NCI-H2081 (cell line): ENCODE measurements at places on chromosomes 7 and 10.

- DNase-seq: no peak
These were observed 104.1 kb upstream of the PCBD1 start for GRCh38 chr10:70992436-70992835.

DNA sequence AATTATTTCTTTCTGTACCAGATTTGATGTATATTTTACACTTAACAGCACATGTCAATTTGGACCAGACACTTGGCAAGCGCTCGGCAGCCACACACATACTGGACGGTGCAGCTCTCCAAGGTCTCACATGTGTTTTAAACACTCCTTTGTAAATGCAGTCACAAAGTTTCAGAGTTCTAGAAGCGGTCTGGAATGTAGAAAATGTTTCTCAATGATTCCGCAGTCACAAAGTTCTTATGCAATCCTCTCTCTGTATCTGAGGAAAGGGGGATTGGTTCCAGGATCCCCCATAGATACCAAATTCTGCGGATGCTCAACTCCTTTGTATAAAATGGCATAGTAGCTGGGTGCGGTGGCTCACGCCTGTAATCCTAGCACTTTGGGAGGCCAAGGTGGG lies 253.0 kb upstream of the GRB10 start:
- DNase-seq: no peak

DNA sequence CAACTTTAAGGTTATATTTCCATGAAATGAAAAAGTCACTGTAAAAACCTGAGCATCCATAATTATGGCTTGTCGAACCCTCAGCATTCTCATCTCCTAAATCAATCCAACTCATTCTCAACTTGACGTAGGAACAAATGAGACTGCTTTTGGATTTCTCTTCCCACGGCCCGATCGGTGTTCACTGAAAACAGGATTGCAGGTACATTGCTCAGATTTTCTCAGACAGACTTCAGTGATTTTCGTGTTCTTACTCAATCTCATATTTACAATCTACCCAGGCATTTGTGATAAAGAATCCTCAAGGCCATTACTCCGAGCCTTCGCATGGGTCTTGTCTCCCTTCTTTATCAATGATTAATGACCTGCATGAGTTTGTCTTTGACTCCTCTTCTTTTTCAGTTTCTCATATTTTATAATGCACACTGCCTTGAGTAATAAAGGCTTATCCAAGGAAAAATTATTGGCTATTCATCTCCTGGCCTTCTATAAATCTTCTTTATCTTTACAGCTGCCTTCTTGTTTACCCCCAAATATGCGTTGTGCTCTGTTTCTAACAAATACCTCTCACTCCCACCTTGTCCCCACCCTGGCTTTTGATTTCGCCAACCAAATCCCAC lies 90.4 kb upstream of the MYO3A start:
- no peak for DNase-seq

- no peak for DNase-seq
These were observed 897.8 kb downstream of the CNTNAP2 start for GRCh38 chr7:147014286-147014955.

GRCh38 chr10:23448802-23449570 lies 10.1 kb downstream of the OTUD1 start:
- DNase-seq: no peak

DNA sequence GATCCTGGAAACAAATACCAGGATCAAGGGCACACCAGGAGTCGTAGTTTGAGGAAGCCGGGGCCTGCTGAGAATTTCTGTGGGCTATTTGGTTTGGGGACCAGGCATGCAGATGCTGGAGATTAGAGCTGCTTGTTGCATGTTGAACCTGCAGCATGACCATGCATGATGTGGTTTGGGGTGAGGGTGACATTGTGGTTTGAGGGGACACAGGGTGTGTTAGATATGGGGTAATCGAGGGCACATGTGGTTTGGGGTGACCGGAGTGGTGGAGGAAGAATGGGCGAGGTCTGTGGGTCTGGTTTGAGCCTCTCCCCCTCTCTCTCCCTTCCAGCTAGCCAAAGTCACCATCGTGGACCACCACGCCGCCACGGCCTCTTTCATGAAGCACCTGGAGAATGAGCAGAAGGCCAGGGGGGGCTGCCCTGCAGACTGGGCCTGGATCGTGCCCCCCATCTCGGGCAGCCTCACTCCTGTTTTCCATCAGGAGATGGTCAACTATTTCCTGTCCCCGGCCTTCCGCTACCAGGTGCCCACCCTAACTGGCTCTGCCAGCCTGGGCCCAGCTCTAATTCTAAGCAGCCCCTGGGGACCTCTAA lies 10.2 kb downstream of the NOS3 start:
- no peak for DNase-seq

DNA sequence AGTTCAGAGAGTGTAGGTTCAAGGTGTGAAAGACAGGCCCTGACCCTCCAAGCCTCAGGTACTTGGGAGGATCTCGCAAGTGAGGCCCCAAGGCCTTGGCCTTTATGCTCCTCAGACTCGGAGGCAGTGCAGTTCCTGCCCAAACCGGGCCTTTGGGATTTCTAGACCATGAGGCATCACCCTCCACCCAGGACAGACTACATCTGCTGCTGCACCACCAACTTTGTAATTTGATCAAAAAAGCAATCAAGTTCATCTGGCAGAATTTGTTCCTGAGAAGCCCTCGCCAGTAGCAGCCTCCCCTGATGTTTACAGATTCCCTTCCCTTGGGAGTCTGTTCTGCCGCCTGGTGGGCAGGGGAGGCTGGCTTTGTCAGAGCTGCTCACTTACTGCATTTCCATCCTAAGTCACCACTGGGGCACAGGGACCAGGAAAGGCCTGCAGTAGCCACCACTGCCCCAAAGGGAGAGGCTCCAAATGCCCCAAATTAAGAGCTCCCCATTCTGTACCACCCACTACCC lies 2.1 kb downstream of the CAMK2G start:
- DNase-seq: no peak

- DNase-seq: no peak
These were observed 12.6 kb upstream of the UBE2D1 start for GRCh38 chr10:58322072-58322834.

DNA sequence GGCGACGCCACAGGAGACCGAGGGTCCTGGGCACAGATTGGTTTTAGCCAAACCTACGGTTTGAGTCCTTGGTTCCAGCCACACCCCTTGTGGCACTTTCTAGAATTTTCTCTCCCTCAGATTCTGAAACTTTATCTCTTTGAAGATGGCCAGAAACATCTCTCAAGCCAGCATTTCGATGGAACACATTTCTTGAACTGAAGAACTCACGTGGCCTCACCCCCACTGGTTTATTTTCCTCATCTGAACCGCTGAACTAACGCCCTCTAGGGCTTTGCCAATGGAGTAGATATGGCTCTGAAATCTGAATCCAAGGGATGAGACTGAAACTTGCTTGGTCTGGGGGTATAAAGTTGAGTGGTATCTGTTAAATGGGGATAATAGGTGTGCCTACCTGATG lies 6.7 kb upstream of the SPAM1 start:
- DNase-seq: no peak

DNA sequence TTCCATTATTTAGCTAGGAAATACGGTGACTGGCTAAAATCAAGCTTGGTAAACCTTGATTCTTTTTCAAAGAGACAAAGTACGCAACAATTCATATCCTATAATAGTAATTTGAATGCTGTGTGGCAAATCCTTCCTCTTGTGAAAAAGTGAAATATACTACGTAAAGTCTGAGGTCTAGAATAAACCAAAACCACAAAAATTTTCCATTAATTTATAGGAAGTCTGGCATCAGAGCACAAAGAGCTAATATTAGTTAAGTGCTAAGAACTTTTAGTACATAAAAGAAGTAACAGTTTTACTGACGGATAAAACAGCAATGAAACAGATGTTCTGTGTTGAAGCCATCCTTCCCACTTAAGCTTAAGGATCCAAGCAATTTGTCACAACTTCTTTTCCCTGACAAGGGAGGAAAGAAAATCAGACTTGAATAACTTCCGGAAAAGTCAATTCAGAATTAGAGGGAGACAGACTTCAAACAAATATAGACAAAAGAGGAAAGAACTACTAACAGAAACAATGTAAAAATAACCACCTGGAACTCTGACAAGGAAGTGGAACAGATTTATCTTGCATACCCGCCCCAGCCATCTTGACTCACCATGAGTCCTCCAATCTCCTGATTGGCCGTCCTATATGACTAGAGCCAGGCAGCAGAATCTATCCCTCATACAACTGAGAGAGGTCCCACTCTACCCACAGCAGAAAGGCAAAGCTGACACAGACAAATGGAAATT lies 34.6 kb downstream of the RHEB start:
- DNase-seq: no peak

DNA sequence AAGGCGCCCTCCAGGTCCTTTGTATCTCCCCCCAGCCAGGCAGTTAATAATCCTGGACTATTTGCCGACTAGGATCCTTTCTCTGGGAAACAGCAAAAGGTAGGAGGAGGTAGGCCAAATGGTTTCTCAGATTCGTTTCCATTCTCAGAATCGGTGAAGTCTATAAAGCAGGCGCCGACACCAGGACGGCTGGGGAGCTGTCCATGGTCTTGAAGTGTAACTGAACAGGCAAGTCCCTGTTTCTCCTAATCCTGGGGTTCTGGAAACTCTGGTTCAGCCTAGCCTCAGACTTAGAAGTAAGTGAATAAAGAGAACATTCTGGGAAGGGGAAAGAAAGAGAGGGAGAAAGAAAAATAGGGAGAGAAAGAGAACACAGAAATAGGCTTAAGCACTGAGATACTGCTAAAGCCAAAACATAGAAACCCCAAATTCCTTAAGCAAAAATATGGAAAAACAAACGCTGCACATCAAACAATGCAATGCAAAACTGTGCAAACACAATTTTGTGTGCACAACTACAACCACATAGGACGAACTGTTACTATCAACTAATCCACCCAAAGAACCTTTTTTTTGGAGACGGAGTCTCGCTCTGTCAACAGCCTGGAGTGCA lies 11.1 kb upstream of the INA start:
- no peak for DNase-seq

GRCh38 chr7:106129291-106129690 lies 17.2 kb upstream of the SYPL1 start:
- DNase-seq: no peak

DNA sequence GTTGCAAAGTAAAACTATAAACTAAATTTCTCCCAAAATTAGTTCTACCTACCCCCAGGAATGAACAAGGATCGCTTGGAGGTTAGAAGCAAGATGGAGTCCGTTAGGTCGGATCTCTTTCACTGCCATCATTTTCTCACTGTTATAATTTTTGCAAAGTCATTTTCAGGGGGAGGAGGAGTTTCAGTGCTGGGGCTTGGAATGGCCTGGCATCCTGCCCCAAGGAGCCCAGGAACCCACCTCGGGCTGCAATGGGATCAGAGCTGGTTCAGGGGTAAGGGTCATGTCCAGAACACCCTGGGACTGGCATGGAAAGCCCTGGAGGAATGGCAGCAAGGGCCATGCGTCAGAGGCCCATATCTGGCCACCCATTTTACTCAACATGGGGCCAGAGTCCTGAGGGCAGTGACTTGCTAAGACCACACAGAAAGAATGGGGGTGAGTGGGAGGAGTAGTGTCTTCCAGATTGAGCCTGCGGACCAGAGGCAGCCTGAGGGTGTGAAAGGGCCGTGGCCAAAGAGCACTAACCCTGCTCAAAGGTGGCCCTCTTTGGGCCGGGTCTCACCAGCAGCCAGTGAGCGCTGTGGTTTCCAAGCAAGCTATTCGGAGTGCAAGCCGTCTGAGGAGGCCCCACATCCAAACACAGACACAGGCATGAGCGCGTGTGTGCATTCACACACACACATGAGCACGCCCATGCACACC lies 31.8 kb downstream of the GPRIN2 start:
- no peak for DNase-seq

GRCh38 chr7:76261329-76261728 lies 41.1 kb upstream of the HSPB1 start:
- DNase-seq: no peak

DNA sequence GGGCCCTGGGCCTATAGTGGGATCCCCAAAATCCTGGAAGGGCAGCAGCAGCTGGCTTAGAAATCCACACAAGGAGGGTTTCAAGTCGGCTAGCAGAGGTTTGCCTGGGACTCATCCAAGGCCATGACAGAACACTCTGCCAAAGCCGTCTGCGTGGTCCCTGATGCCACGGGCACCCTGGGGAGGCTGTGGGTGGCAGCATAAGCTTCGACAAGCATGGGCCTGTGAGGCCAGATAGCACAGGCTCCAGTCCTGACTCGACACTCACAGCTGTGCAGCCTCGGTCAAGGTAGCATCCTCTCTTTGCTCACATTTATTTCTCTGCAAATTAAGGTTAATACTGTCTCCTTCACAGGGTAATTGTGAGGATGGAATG lies 138.3 kb downstream of the JCAD start:
- no peak for DNase-seq

GRCh38 chr7:101736084-101736483 lies 81.3 kb upstream of the CUX1 start:
- no peak for DNase-seq

- DNase-seq: no peak
These were observed 42.0 kb upstream of the CELF2 start for GRCh38 chr10:10975647-10976046.

GRCh38 chr10:100747456-100748230 lies 2.3 kb downstream of the PAX2 start:
- DNase-seq: no peak

GRCh38 chr10:79981450-79982361 lies 32.8 kb upstream of the SFTPD start:
- peak; percentile 73 for DNase-seq

DNA sequence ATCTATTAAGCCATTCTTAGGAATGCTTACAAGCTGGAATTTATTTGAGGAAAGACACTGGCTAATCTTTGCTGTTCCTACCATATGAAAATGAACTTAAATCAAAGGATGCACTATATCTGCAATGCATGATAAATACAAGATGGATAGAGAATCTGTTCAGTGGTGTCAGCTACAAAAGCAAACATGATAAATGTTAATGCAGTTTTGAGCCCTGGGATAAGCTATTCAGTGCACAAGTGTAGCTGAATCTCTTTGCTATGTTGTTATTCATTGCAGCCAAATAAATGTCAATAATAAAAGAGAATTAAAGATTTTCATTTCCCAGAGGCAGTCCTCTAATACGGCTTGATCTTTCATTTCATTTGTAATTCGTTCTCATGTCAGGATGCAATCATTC lies 223.8 kb upstream of the KAT6B start:
- no peak for DNase-seq

DNA sequence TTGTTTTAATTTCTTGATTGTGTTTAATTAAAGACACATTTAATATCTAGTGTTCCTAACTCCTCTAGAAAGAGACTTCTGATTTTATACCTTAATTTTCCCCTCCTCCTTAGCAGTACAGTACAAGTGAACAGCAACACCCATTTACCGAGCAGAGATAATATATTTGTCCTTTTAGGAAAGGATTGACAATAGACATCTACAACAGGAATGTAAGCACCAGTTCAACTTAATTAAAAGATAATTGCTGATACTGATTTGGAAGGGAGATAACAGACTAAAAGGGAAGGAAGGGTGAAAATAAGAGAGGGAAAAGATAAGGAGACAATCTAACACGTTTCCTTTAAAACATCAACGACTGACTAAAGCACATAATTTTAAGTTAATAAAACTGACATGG lies 119.3 kb downstream of the SRPK2 start:
- no peak for DNase-seq

GRCh38 chr7:17832242-17832641 lies 108.1 kb downstream of the SNX13 start:
- no peak for DNase-seq
